H1 (cell line): ENCODE measurements at places on chromosomes 2 and 18. TPM values are rescaled to one million over a fixed set of nuclear protein-coding genes. Genes with fewer than 3 reads are reported as not detected.
A peak's percentile ranks its signal among the peaks of the same experiment; 100 is the strongest.

DNA sequence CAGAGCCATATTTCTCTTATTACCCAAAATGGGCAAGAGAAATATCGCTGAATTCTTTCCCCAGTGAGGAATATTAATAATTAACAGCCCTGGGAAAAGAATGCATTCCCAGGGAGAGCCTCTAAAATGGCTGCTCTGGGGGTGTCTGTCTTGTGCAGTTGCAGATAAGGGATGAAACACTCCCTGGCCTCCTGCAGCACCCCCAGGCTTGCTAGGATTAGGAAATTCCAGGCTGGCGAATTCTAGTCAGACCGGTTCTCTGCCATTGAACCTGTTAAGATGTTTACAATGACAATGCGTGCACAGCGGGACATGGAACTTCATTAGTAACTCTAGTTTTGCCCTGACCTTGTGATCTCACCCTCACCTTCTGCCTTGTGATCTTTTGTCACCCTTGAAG lies 24.5 kb downstream of the MRPL30 start:
- no peak for DNase-seq

GRCh38 chr2:232894746-232895145 lies 24.7 kb downstream of the SNORC start:
- DNase-seq = no peak

GRCh38 chr2:237572742-237573101 lies 6.3 kb downstream of the PRLH start:
- no peak for DNase-seq

DNA sequence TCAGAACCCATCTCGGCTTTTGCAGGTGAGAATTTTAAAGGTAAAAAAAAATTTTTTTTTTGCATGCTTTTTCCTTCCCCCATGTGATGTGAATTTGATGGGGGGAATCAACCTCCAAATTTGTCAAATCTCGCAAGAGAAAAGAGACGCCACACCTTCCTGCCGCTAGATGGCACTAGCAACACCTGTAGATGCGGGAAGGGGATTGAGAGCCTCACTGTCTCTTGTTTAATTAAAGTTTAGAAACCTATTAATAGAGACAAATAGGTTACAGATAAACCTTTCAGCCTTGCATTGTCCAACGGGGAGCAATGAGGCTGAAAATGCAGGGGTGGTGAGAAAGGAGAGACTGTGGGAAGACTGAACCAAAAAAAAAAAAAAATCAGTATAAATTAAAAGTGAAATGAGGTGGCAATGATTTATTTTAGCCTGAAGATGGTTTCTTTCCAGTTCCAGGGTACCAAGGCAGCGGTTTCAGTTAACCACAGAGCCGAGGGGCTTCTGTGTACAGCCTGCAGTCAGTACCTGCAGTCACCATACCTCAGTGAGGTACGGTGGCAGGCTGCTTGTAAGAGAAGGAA lies 84.6 kb downstream of the NRP2 start:
- DNase-seq = no peak

- peak; percentile 27 for DNase-seq
Observed at GRCh38 chr2:239401881-239402233, 1.0 kb upstream of the HDAC4 start.

GRCh38 chr2:117068371-117068770 lies 746.1 kb upstream of the DDX18 start:
- DNase-seq = no peak

- no peak for DNase-seq
Observed at GRCh38 chr2:233482616-233483015, 84.0 kb downstream of the USP40 start.

- DNase-seq = no peak
Observed at GRCh38 chr2:13481201-13481600, 764.5 kb downstream of the TRIB2 start.

GRCh38 chr2:236616624-236617023 lies 47.0 kb downstream of the ACKR3 start:
- DNase-seq = no peak

DNA sequence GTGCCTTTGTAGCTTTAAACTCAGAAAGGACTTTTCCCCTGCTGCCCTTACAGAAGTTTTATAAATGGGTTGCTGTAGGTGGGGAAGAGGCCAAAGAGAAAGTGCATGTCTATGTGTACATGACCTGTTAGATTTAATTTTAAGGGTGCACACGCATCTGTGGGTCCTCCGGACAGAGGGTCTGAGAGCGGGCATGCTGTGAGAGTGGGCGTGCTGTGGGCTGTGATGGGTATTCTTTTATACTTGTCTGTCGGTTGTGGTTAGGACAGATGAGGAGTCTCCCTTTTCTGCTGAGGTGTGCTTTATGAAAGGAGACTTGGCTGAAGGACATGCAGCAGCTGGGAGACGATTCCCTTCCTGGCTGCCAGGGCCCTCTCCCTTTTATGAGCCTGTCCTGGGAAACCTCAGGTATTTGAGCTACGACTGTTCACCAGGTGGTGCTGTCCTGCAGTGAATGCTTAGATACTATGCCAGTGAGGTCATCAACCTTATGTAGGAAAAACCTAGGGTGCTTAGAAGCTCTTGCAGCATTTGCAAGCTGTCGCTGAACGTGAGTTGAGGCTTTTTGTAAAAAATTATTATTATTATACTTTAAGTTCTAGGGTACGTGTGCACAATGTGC lies 67.5 kb downstream of the TANC1 start:
- DNase-seq = no peak

- peak; percentile 28 for DNase-seq
Observed at GRCh38 chr2:71941726-71942525, 205.7 kb downstream of the CYP26B1 start.

GRCh38 chr2:17879137-17879912 lies 858 bp downstream of the KCNS3 start:
- peak; percentile 62 for DNase-seq

DNA sequence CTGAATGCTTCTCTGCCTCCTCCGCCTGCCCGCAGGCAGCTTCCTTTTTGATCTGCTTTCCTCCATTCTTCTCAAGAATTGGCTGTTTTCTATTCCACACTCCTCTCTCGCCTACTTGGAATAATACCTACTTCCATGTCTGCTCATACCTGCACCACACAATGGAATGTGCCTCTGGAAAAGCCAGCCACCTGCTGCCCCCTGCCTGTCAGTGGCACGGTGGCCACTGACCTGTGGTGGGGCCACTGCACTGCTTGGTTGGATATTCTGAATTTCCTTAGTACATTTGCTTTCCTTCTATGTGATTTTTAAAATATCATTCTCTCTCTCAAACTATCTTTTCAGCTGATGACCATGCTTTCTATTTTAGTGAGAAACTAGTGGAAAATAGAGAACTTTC lies 406.9 kb downstream of the DCDC2C start:
- no peak for DNase-seq

- DNase-seq = no peak
Observed at GRCh38 chr18:61350578-61350977, 17.3 kb downstream of the CDH20 start.

- no peak for DNase-seq
Observed at GRCh38 chr2:42223067-42223854, 54.1 kb downstream of the EML4 start.

GRCh38 chr2:225737556-225737955 lies 338.0 kb downstream of the NYAP2 start:
- DNase-seq = no peak

DNA sequence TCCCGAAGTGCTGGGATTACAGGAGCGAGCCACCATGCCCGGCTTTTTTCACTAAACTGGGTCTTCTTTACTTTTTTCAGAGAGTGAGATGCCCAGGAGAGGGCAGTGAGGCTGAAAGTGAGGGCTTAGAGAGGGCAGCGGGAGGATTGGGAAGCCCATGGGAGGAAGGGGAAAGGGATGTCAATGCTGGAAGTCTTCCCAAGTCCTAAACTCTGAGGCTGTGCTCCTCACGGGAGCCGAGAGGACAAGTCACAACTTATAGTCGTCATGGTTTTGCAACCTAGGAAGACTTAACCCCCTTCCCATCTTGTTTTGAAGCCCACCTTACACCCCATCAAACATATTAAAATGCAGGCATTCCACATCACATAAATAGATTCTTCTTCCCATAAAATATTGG lies 15.1 kb upstream of the MEP1B start:
- DNase-seq = no peak

GRCh38 chr2:127927384-127927783 lies 41.6 kb upstream of the AMMECR1L start:
- no peak for DNase-seq

DNA sequence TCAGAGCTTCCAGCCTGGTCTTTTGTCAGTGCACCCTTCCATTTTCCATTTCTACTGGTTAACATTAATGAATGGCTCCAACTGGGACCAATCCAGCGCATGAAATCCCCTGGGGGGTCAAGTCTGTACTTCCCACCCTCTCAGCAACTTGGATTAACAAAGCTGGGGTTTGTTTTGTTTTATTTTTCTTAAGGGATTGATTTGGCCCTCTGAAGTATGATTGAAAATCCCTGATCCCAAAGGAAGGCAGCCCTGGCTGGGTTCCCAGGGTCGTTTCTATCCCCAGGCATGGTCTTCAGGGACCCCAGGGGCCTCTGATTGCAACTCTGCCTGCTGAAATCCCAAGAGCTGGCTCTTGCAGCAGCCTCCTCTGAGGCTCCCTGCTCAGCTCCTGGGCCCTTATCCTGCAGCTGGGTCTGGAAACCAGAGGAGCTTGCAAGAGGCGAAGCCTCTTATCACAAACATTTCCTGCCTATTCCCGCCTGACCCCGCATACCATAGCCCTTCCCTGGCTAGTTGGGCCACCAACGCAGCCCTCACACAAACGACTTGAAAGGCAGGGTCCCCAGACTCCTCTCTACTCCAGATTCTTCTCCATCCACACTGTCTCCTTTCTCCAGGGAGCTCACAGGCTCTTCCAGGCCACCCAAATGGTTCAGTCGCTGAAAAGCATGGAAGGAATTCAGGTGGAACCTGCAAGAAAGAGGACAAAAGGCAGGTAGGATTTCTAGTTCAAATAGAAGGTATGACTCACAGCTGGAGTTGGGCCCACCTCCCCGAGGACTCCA lies 109.7 kb upstream of the PKDCC start:
- DNase-seq = no peak

DNA sequence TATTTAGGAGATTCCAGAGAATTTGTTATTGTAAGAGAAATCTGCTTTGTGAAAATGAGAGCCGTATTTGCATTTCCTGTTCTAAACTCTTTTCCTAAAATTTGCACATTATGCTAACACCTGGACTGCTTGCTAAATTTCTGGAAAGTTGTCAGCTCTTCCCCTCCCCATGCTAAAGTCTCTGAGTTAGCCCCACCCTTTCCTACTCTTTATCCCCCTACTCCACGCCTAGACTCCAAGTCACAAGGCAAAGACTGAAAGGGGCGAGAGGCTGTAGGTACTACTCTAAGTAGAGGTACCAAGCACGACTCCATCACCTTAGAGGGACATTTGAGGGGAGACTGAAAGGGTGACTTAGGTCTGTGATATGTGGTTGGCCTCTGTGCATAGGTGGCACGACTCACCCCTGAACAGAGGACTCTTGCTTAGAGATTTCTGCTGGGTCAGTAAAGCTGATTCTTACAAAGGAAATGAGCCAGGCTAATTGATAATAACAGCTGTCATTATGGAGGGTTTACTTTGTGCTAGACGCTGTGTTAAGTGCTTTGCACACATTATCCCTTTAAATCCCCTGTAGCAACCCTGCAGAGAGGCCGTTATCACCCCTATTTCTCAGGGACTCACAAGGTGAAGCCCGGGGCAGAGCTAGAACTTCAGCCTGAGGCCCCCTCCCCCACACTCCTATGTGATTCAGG lies 373.5 kb downstream of the EN1 start:
- DNase-seq = no peak

GRCh38 chr2:220670511-220670910 lies 901.6 kb downstream of the EPHA4 start:
- DNase-seq = no peak

DNA sequence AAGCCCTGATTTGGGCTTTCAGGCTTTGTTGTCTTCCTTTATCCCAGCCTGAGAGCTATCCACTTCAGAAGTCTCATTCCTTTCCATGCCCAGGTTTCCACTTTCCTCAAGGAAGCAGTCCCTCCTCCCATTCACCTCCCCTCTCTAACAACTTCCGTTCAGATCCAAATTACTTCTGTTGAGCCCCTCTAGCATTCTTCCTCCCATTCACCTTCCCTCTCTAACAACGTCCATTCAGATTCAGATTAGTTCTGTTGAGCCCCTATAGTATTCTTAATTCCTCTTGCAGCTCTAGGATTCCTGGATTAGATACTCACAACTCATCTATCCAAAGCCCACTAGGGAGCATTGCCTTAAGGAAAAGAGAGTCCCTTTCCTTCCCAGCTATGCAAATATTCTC lies 216.8 kb downstream of the RAD51AP2 start:
- DNase-seq = peak; percentile 33

- no peak for DNase-seq
Observed at GRCh38 chr2:38933653-38934052, 44.0 kb downstream of the ARHGEF33 start.

DNA sequence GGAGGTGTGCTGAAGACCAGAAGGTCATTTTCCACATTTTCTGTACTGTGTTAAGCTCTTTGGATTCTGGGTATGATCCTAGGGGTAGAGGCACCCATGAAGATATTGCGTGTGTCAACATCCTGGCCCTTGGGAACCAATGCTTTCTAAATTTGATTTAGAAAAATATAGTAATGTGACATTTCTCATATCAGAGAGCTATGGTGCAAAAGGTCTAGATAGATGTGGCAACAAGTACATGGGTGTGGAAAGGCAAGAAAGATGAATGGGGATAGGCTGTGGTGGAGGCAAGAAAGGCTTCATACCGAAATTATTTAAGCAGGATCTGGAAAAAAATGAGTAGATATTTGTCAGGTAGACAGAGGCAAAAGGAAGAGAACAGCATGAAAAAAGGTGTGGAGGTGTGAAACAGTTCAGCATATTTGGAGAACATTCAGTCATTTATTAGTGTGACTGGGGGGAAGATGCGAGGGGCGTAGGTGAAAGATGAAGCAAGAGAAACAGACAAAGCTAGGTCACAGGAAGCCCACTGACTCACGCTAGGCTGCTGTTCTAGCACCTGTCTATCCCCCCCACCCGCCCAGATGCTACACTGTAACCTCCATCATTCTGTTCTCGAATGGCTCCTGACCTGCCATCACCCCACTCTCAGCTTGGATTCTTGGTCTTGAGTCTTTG lies 11.7 kb downstream of the DOK1 start:
- no peak for DNase-seq

SRD5A2 gene
- not detected in 2 replicates for total RNA-seq

PPP4R1 gene
- total RNA-seq = 96.1 and 108 TPM in 2 replicates

TPO gene
- not detected in 2 replicates for total RNA-seq

ANKRD30BL gene
- total RNA-seq = not detected in 2 replicates

RAB6C gene
- 0.09 TPM in 1 of 2 replicates, not detected in the other for total RNA-seq
